Coronary artery (tissue), 2 donors: ENCODE measurements at places on chromosomes 7 and 10.

DNA sequence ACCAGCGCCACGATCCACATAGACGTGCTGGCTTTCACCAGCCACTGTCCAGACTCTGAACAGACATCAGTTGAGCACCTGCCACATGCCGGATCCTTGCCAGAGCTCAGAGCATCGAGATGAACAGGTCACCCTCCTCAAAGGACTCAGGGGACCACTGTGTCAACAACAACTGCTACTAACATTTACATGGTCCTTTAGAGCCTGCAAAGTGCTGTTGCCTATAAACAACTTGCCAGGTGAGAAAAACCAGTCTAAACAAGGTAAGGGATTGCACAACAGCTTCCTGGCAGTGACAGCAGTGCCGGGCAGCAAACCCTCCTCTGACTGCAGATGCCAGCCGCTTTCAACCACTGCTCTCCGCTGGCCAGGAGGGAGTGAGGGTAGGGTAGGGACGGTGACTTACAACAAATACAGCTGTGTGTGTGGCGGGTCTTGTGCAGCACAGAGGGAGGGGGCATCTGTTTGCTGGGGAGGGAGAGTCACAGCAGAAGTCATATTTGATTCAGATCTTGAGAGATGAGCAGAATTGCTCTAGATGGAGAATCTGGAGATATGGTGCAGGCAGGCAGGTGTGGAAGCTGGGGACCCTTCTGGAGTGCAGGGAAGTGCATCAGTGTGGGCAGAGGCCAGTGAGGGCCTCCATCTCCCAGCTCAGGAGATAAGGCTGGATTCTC, 32.8 kb upstream of the RHEB start:
- DNase-seq, result no peak

- no peak for DNase-seq
Measured at GRCh38 chr7:140610204-140611165, 30.1 kb downstream of the DENND2A start.

DNA sequence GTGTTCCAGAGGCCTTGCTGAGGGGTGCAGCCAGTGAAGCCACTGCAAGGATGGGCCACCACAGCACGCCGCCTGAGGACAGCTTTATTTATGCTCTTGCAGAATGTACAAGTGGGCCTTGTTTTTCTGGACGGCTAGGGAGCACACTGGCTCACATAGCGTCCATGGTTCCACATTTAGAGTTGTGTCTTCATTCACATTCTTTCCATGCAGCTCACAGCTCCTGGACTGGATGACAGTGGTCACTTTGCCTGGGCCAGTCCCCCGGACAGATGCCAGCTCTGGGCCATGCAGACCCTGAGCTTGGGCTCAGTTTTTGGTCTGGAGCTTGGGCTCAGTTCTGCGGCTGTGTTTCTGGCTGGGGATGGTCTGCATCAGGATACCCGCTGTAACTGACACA, 2.6 kb upstream of the C10orf71 start:
- DNase-seq, result no peak

GRCh38 chr10:5800782-5801181, 12.5 kb downstream of the GDI2 start:
- DNase-seq, result no peak

DNA sequence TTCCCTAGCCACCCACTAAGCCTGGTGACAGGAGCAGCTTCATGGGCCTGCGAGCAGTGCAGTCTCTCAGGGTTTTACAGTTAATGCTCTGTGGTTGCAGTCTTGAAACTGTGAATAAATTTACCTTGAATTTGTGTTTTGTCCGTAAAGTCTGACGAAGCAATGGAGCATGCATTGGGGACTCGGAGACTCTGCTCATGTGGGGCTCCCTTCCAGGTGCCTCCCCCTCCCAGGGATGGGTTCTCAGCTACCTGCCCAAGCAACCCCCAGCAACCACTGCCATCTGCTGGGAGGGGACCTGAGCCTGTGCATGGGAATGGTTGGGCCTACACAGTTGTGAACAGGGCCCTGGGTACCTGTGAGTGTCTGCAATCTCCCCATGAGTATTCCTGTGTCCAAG, 36.3 kb upstream of the IKZF1 start:
- DNase-seq, result no peak

DNA sequence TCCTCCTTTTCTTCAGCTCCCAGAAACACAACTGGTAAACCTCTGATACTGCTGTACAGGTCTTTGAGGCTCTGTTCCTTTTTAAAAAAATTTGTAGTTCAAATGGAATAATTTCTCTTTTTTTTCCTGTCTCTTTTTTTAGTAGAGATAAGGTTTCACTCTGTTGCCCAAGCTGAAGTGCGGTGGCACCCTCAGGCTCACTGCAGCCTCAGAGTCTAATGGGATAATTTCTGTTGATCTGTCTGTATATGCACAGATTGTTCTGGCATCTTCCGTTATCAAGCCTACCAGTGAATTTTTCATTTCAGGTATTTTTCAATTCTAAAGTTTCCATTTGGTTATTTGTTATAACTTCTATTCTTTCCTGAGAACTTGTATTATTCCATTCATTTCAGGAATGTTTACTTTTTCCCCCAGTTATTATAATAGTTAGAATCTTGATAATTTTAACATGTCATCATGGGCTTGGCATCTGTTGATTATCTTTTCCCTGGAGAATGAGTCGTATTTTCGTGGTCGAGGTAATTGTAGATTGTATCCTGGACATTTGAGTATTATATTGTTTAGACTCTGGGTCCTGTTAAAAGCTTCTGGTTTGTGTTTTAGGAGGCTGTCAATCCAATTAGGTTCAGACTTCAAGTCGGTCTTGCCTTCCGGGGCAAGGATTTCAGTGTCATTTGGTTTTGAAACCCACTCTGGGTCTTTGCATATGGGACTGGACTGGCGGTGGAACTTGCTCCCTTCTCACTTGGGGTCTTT, 24.5 kb downstream of the CRCP start:
- DNase-seq, result no peak

- DNase-seq, result no peak
Measured at GRCh38 chr7:43465581-43466554, 117.0 kb upstream of the STK17A start.

DNA sequence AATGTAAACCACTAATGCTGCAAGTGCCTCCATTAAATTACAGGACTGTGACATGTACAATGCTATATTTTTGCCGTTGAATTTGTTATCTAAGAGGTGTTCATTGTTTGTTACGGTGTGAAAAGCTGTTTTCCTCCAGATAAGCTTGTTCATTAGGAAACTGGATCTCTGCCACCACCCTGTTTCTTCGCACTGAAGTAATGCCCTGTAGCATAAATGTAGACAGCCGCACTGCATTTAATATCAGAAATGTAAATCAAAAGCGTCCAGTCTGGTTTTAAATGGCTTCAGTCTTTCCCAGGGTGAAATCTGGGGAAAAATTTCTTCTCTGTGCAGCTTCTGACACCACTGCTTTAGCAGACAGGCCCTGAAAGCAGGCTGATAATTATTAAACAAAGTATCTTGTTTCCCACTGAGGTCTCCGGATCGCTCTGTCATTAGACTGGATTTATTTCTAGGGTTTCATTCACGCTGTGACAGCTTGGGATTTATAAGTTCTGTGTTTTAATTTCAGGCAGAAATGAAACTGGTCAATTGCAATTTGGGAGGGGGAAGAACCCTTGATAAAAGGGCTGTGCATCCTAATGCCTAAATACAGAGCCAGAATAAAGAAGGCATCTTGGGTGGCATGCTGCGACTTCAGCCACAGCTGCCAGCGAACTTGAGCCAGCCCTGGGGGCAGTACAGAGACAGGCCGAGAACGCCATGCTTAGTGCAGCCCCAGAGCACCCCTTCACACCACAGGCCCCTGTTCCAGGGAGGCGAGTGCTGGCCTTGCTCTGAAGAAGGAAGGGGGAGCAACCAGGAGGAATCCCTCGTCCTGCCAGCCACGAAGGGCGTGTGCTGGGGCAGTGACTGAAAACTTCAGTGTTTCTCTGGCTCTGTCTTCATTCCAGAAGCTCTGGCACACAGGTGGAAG, 547.7 kb upstream of the GALNT17 start:
- no peak for DNase-seq

- peak; percentile 19 for DNase-seq
Measured at GRCh38 chr10:43680035-43680434, 31.4 kb upstream of the ZNF32 start.

GRCh38 chr10:100982916-100983830, 4.1 kb downstream of the MRPL43 start:
- peak; percentile 67 for DNase-seq

- DNase-seq, result no peak
Measured at GRCh38 chr10:24821986-24822385, 98.3 kb upstream of the ARHGAP21 start.

DNA sequence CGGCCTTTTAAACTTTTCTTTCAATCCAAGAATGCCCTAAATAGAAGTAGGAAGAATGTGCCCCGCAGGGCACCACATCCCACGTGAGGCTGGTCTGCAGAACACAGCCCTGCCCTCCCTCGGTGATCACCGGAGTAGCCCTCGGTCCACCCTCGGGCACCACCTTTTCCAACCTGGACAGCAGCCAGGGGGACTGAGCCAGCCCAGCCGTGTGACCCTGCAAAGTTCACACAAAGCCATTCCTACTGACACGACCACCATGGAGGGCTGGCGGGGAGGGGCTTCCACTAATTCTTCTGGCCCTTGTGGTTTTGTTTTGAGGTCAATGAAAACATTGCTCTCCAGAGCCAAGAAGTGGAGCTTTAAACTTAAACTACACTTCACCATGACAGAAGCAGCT, 132.2 kb downstream of the TCERG1L start:
- peak; percentile 62 for DNase-seq
